ENCODE measurements at places on chromosomes 11 and 22. TPM values are rescaled to one million over a fixed set of nuclear protein-coding genes. Genes with fewer than 3 reads are reported as not detected.

GRCh38 chr22:19853058-19853878 is 1.4 kb downstream of the GNB1L start:
- no peak for DNase-seq

- DNase-seq, result no peak
Measured at GRCh38 chr11:6681505-6681904, 1.6 kb downstream of the MRPL17 start.

- DNase-seq, result no peak
Measured at GRCh38 chr11:78310500-78310909, 107.1 kb downstream of the GAB2 start.

- no peak for DNase-seq
Measured at GRCh38 chr11:28089378-28089777, 18.6 kb downstream of the KIF18A start.

Gene TENM4
- 0.70 TPM for total RNA-seq

DNA sequence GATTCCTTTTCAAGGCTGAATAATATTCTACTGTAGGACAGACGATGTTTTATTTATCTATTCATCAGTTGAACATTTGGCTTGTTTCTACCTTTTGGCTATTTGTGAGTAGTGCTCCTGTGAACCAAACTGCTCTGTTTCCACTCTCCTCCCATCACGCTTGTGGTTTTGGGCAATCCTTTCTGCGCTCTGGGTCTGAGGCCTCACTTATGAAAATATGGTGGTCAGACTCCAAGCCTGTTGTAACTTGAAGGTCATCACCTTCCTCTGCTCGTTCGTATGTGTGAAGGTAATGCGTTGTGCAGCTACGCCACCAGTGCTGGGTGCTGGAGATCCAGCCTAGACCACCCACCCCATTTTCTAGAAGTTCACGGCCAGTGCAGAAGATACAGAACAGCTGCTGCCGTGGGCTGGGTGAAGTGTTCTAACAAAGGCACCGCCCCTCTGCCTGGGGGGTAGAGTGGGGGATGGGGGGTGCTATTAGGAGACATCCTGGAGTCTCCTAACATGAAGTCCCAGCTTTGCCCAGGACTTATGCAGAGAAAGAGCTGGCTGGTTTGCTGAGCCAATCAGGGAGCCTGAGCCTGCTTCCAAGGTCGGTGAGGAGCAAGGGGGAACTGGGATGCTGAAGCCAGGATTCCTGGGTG is 21.0 kb downstream of the PTPN5 start:
- DNase-seq, result no peak

Gene PPP2R1B
- total RNA-seq, result 4.7 TPM

GRCh38 chr22:43745411-43745770 is 66.7 kb downstream of the EFCAB6 start:
- no peak for DNase-seq

DNA sequence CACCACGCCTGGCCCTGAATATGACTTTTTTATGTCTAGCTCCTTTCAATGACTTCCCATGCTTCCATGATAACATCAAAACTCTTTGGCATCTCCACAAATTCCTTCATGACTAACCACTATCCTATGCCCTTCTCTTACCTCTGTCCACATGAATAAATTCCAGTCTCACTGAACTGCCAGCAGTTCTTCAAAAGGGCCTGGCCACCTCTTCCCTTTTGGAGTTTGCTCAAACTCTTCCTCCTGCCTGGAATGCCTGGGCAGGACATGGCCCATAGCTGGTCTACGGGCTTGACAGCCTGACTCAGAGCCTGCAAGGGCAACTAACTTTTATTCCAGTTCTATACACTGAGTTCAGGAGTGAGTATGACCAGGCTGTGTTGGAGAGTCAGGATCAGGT is 41.8 kb upstream of the ZBTB16 start:
- DNase-seq, result no peak

Gene FOLH1
- not detected for total RNA-seq

- DNase-seq, result no peak
Measured at GRCh38 chr22:47082505-47082904, 320.1 kb downstream of the TBC1D22A start.

GRCh38 chr22:40748388-40749355 is 69.4 kb downstream of the MCHR1 start:
- peak; percentile 68 for DNase-seq

Measured in Caki2 (cell line).